Smooth muscle cell of the coronary artery (primary cell): ENCODE measurements at places on chromosomes 6 and 20. TPM values are rescaled to one million over a fixed set of nuclear protein-coding genes. Genes with fewer than 3 reads are reported as not detected.

RIPPLY2 gene
- total RNA-seq: under 0.01 TPM in 1 of 2 replicates, not detected in the other

CDSN gene
- not detected in 2 replicates for total RNA-seq

DDX43 gene
- total RNA-seq: 0.15 and 1.2 TPM in 2 replicates

HLA-DPB1 gene
- 1.4 and 17.0 TPM in 2 replicates for total RNA-seq

RIPOR3 gene
- 1.1 and 23.1 TPM in 2 replicates for total RNA-seq

SPATS1 gene
- not detected in 2 replicates for total RNA-seq

TCF21 gene
- 3.5 and 9.9 TPM in 2 replicates for total RNA-seq

ZBP1 gene
- not detected in 2 replicates for total RNA-seq

PLN gene
- total RNA-seq: 6.5 TPM in 1 of 2 replicates, not detected in the other

MCM8 gene
- total RNA-seq: 1.8 and 4.3 TPM in 2 replicates

ZNF334 gene
- 1.2 and 1.3 TPM in 2 replicates for total RNA-seq

OR14J1 gene
- not detected in 2 replicates for total RNA-seq

VSX1 gene
- not detected in 2 replicates for total RNA-seq

RSPO3 gene
- 0.08 and 26.9 TPM in 2 replicates for total RNA-seq

MRPL18 gene
- 48.6 and 79.1 TPM in 2 replicates for total RNA-seq

MOXD1 gene
- 1.4 and 81.2 TPM in 2 replicates for total RNA-seq

PACSIN1 gene
- total RNA-seq: not detected in 2 replicates

CYP24A1 gene
- 0.60 and 0.94 TPM in 2 replicates for total RNA-seq

LY6G6D gene
- total RNA-seq: not detected in 2 replicates

ASIP gene
- not detected in 2 replicates for total RNA-seq

SERAC1 gene
- 8.5 and 10.4 TPM in 2 replicates for total RNA-seq

BICRAL gene
- total RNA-seq: 3.4 and 4.6 TPM in 2 replicates

DAAM2 gene
- total RNA-seq: 12.1 and 19.3 TPM in 2 replicates

SNX5 gene
- 59.0 and 64.6 TPM in 2 replicates for total RNA-seq

C20orf144 gene
- total RNA-seq: 0.15 TPM in 1 of 2 replicates, not detected in the other

HTR1E gene
- not detected in 2 replicates for total RNA-seq

PEX3 gene
- total RNA-seq: 15.0 and 24.8 TPM in 2 replicates

SEL1L2 gene
- 0.23 TPM in 1 of 2 replicates, not detected in the other for total RNA-seq

HEBP2 gene
- total RNA-seq: 6.7 and 29.5 TPM in 2 replicates

WFDC10B gene
- total RNA-seq: not detected in 2 replicates

CYP39A1 gene
- total RNA-seq: under 0.01 and 2.1 TPM in 2 replicates

HEY2 gene
- under 0.01 and 4.9 TPM in 2 replicates for total RNA-seq

PERP gene
- total RNA-seq: 8.9 and 14.3 TPM in 2 replicates

BPIFB4 gene
- 0.23 TPM in 1 of 2 replicates, not detected in the other for total RNA-seq

SALL4 gene
- 0.12 and 0.15 TPM in 2 replicates for total RNA-seq

TRIM31 gene
- total RNA-seq: 0.12 TPM in 1 of 2 replicates, not detected in the other

HSPA12B gene
- 3.5 TPM in 1 of 2 replicates, not detected in the other for total RNA-seq

TGM3 gene
- total RNA-seq: not detected in 2 replicates

APOM gene
- 0.70 and 1.5 TPM in 2 replicates for total RNA-seq

MSH5 gene
- total RNA-seq: 2.5 and 4.0 TPM in 2 replicates

TTLL9 gene
- under 0.01 TPM in 1 of 2 replicates, not detected in the other for total RNA-seq

PEDS1 gene
- total RNA-seq: 12.6 and 13.4 TPM in 2 replicates

RAB5IF gene
- 27.5 and 50.7 TPM in 2 replicates for total RNA-seq

GLP1R gene
- total RNA-seq: not detected in 2 replicates

GRM1 gene
- total RNA-seq: under 0.01 TPM in 2 replicates

KHDRBS2 gene
- total RNA-seq: not detected in 2 replicates

GGTLC1 gene
- total RNA-seq: not detected in 2 replicates

TMEM63B gene
- total RNA-seq: 14.3 and 24.2 TPM in 2 replicates

ABHD16B gene
- total RNA-seq: not detected in 2 replicates

UNC5CL gene
- under 0.01 and 0.12 TPM in 2 replicates for total RNA-seq

TENT5A gene
- 19.1 and 42.2 TPM in 2 replicates for total RNA-seq

FUT9 gene
- total RNA-seq: not detected in 2 replicates

PCSK2 gene
- total RNA-seq: not detected in 2 replicates
